Neural progenitor cell (in vitro differentiated cells): ENCODE measurements at places on chromosomes 13 and 19.

DNA sequence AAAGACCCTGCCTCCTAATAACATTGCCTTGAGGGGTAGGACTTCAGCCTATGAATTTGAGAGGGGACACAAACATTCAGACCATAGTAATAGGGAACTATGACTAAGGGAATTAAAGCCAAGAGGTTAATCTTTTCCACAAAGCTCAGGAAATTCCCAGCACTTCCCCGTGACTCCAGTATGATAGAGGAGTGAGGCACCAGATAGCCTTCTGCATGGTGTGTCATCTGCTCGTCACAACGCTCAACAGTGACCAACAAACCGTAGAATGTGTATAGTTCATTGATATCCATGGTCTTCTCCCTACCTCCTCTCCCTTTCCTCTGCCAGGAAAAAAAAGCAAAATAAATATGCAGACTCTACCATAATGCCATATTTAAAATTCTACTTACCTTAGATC, 64.4 kb downstream of the B3GLCT start:
- DNase-seq = no peak

- DNase-seq = no peak
Measured at GRCh38 chr13:52411629-52412028, 5.7 kb upstream of the THSD1 start.

DNA sequence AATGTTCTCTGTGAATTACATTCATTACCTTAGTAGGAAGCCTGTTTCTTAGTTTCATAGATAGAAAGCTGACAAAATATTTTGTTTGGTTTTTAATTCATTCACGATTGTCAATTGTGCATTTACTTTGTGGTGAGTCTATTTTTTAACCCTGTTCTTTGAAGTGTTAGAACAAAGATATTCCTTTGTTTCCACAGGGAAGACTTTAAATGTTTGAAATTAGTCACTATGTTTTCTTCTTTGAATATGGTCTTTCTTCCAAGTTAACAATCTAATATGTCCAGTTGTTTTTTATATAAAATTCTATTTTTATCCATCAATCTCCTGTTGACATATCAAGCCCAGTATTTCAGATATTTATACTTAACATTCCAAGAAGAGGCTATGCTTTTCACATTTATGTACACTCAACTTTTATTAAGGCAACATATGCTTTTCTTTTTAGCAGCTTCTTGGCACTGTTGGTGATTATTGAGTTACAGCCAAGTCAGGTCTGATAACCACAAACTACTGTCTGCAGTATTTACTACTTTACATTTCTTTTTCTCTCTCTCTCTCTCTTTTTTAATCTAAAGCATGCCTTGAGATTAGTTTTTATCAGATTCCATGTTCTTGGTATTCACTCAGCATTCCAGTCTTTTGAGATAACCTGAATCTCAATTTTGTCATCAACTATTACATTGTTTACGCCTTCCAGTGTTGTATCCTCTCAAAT, 812.8 kb upstream of the SLC10A2 start:
- no peak for DNase-seq

DNA sequence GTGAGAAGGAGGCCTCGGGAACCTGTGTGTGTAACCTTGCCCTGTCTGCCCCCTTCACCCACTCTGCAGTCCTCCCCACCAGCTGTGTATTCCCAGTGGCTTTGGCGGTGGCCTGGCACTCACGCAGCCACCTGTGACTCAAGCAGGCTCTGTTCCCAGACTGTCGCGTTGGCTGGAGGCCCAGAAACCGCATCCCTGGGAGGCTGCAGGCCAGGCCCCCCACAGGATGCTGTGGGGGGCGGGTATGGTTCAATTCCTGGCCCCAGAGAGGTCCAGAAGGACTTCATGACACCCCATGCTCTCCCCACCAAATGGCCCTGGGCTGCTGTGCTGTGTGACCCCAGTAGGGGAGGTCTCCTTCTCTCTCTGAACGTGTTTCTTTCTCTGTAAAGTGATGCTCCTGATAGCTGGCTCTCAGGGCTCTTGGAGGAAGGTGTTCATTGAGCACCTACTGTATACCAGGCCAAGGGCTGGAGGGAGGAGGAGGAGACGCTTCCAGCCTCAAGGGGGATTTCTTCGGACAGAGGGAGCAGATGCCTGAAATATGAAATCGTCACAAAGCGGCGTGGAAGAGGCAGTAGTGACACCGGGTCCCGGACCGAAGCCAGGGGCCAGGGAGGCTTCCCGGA, 1.9 kb upstream of the LINGO3 start:
- no peak for DNase-seq

DNA sequence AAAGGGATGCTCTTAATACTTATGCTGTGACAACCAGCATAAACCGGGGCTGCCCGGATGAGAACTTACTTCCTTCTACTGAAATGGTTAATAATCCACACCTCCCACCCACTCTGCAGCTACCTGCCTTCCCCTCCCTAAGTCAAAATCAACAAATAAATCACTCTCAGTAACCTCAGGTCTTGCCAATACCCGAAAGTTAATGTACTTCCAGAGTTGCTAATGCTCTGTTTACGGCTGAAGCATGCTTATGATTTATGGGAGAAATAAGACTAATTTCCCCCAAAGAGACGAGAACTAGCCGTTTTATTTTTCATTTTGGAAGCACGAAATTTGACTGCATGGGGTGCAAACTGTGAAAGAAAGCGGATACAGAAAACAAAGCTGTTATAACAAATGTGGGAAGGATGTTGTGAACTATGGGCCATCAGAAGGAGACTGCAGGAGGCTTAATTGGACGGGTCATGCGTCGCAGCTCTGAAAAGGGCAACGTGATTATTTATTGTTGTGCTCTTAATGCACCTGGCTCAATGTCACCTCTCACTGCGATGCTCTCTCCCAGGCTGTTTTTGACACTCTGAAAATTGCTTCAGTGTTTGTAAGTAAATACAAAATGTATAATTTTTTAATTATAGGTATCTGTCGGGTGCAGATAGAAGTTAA, 114.0 kb upstream of the SLC7A1 start:
- DNase-seq = no peak

- DNase-seq = no peak
Measured at GRCh38 chr13:72523049-72523448, 204.4 kb downstream of the MZT1 start.

DNA sequence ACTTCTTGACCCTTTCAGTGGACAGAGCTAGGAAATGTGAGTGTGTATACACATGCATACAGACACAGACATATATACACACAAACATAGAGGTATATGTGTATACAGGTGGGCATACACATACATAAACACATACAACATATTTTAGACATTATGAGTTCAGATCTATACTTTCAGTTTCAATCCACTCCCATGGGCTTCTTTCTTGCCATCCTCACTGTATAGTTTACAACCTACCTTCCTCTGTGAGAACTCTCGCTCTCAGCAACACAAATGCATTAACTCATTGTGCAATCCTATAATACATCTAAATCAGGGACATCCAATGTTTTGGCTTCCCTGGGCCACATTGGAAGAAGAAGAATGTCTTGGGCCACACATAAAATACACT, 21.2 kb upstream of the SCEL start:
- DNase-seq = no peak

DNA sequence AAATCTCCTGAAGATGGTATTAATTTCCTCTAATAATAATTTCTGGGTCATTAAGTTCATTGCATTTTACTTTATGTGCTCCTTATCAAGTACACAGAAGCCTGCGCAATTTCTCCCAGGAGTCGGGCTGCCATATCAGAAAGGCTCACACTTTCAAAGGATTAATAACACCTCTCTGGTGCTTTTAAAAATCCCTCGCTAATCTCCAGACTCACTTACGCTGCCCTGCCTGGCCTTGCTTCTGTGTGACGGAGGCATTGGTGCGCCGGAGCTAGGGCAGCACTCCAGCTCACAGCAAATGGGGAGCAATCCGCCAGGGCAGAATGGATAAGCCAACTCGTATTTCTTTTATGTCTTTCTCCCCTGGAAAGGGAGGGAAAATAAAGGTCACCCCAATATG, 300.8 kb downstream of the EFNB2 start:
- DNase-seq = peak; percentile 8

DNA sequence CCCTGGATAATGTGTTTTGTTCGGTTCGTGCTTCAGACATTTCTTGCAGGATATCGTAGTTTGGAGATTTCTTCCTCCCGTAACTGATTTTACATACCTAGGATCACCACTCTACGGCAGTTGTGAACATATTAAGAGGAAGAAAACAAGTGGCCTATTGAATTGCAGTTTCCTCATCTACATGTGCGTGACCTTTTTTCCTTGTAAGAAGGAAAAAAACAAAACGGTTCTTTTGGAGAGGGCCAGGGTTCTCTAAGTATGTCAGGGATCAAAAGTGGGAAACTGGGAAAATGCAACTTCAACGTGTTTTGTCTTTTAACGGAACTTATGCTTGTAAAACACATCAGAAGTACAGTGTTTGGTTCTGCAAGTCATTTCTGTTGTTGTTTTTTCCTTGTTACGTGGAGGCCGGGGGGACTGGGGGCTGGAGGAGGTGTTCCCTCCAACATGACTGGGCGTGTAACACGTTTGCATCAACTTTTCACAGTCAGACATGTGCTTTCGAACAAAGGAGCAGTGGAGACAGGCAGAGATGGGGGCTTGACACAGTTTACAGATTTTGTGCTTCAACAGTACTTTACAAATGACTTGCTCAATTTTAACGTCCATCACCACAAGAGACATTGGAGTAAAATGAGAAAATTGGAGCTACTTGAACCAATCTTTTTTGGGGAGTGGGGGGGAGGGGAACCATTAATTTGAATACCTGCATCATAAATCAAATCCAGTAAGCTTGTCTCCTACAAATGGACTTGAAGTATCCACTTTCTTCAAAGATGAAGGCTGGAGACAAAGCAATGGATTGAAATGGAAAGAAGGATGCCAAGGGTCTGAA, 3.8 kb downstream of the ZC3H4 start:
- no peak for DNase-seq

DNA sequence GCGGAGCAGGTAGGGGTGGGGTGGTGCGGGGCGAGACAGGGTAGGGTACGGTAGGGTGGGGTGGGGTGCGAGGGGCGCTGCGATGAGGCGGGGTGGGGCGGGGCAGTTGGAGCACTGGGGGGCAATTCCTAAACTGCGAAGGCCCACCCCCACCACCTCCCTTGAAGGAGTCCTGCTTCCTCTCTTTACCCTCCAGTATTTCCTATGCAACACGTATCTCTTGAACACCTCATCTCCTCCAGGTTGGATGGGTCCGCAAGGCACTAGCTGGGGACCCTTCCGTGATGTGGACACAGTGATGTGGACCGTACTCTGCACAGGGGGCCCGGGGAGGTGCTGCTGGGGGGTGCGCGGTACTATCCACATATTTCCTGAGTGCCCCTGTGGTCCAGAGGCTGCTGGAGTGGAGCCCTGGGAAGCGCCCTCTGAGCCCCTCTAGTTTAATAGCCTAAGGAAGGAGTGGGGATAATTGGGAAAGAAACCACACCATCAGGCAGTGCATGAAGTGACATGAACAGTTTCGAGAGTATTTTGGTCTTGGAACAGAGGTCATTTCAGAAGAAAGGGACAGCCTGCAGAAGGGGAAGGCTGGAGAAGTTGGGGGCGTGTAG, 1.1 kb downstream of the IL17D start:
- DNase-seq = no peak
